ENCODE measurements at places on chromosomes 6 and 20. TPM values are rescaled to one million over a fixed set of nuclear protein-coding genes. Genes with fewer than 3 reads are reported as not detected.
A peak's percentile ranks its signal among the peaks of the same experiment; 100 is the strongest.

DNA sequence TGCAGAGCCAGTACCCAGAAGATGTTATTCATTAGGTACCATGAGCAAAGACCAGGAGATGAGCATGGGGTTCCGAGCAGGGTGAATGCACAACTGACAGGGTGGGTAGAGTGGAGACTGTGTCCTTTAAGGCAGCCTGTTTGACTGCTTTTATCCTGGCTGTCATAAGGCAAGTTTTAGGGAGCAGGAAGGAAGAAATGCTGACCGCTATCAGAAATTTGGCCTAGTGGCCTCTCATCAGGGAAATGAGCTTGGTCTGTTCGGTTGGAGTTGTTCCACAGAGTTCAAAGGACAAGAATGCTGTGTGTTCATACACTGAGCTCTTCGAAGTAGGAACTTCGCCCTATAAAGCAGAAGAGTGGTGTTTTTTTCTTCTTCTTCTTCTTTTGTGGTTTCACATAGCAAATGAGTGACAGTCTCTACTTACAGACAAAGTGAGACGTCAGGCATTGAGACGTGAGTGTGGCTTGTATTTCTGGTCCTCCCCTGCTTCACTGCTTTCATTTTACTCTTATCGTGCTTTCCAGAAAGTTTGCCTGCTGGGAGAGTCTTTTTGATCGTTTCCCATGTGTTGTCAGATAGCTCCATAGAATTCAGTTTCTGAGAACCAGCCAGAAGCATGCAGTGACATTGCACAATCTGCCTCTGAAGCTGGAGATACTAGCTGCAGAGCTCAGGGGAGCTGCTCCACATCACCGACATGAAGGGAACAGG, at the start of gene CASS4:
Gene CASS4 (plus strand): TSS at position 502 of the 714 bp plus-strand sequence. CDS start 199 bp downstream, at position 701.
- DNase-seq, result no peak
- peak within 1 kb of the TSS; percentile 63 for H3K27ac ChIP-seq
- peaks cover 10% of the 10 kb centered on the region for H3K36me3 ChIP-seq
- peaks cover 12% of the 10 kb centered on the region for H3K4me1 ChIP-seq

GRCh38 chr6:44772838-44773237, 385.3 kb downstream of the CDC5L start:
- no peak overlapping the region for H3K27ac ChIP-seq
- no peaks in the 10 kb centered on the region for H3K27me3 ChIP-seq
- no peaks in the 10 kb centered on the region for H3K4me1 ChIP-seq
- no peak for DNase-seq
- H3K4me3 ChIP-seq, result no peak overlapping the region
- H3K36me3 ChIP-seq, result no peaks in the 10 kb centered on the region

DNA sequence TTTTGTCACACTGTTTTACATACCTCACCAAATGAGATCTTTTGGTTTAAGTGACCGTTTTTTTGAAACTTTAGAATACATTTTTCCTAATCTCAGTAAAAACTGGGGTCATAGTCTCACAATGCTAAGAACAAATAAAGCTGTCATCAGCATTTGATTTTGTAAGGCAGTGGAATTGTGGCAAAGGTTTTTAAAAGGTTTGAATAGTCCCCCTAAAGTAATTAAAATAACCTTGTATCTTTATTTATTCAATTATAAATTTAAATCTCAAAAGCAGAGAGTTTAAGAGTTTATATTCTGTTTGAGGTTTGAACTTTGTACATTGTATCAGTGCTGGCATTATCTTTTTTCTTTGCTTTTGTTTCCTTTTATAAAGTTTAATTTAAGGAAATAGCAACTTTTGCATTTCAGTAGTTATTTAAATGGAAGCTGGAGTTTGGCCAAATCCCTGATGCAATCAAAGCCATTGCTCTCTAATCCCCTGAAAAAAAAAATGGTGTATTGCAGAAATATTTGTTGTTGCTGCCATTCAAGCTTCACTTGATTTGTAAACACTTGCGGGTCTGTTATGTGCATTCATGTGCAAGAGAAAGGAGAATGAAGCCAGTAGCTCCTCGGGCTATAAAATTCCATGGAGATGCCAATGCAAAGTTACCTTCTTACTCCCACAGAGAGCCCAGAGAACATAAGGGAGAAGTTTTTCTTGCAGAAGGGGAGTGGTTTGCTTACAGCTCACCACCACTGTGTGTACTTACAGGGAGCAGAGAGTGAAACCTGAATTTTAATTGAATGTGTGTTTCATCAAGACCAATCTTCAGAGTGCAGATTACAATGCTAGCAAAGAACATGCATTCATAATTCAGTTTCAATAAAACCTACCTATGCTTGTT, 391.8 kb downstream of the ARHGAP18 start:
- no peaks in the 10 kb centered on the region for H3K36me3 ChIP-seq
- H3K4me1 ChIP-seq, result no peaks in the 10 kb centered on the region
- H3K27ac ChIP-seq, result no peak overlapping the region
- H3K27me3 ChIP-seq, result no peaks in the 10 kb centered on the region

DNA sequence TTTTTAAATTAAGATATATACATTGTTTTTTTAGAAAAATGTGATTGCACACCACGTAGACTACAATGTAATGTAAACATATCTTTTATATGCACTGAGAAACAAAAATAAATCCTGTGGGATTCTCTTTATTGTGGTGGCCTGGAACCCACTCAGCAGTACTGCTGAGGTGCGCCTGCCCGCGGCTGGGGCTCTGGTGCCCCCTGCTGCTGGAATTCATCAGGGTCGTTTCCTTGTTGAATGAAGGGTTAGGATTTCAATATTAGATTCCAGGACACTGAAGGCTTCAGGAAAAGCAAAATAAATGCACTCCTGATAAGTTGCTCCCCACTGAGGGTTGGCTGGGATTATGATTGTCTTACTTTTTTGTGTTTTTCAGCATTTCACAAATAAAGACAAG, 175.8 kb upstream of the GGTLC1 start:
- H3K36me3 ChIP-seq, result no peaks in the 10 kb centered on the region
- no peaks in the 10 kb centered on the region for H3K4me1 ChIP-seq
- H3K27ac ChIP-seq, result no peak overlapping the region
- H3K4me3 ChIP-seq, result no peak overlapping the region

DNA sequence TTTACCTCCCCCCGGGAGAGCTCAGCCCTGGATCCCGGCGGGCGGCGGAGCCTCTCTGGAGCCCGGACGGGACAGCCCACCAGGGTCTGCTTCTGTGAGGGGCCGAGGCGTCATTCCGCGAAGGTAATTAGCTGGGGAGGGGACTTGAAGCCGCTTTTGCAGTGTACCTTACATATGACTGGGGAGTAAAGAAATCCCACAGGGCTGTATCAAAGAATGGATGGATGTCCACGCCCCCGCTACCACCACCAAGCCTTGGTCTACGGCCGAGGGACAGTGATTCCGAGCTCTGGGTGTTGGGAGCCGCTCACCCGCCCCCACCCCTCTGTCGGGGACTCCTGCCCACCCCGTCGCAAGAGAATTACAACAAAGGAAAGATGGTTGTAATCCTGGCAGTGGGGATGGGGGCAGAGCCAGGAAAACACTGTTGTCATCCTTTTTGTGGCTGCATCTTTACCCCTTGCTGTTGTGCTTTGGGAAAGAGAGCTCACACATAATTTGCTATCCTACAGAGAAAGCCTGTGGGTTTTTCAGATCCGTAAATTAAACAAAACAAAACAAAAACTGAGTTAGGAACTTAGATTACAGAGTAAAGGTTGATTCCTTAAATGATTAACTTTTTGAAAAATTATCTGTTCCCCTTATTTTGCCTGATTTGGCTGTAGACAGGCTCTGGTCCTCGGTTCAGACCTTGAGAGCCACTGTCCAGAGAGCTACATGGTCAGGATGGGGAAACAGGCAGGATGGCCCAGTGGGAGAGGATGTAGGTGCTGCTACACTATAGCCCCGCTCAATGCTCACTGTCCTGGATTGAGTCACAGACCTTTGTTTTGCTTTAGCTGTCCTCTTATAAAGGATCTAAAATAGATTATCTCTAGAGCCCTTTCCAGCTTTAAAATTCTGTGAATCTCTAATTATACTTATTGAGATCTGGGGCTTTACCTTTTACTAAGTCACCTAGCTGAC, 997 bp upstream of the FBXO30 start:
- peak; percentile 47 for DNase-seq
- no peaks in the 10 kb centered on the region for H3K36me3 ChIP-seq
- H3K4me1 ChIP-seq, result peaks cover 19% of the 10 kb centered on the region
- no peaks in the 10 kb centered on the region for H3K27me3 ChIP-seq
- peak overlapping the region; percentile 76 for H3K4me3 ChIP-seq

DNA sequence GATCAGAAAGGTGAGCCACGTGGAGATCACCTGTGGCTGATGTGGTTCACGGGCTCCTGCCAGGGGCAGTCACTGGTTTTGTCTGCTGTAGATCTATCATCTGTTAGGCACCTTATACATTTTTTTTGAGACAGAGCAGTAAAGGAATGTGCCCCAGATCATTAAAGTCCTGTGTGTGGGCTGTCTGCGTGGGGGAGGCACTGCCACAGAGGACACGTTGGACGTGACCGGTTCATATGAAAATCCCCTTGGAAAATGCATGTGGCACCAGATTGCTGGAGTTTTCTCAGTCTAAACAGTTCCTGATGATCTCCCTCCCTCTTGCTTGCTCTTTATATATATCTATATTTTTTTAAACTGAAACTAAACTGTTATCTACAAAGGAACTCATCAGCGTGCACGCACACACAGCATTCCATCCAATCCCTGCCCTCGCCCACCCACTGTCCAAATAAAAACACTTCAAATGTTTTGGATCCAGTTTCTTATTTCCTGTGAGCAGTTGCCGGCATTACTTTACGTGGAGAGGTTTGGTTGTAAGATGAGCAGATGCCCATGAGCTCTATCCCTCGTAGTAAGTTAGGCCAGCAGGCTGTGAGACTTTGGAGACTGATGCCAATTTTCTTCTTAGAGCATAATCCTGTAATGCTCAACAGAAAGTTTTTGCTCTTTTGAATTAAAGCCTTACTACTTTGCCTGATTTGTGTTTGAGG, 161.6 kb upstream of the EXOC2 start:
- H3K4me1 ChIP-seq, result no peaks in the 10 kb centered on the region
- no peak overlapping the region for H3K27ac ChIP-seq
- DNase-seq, result no peak
- no peaks in the 10 kb centered on the region for H3K36me3 ChIP-seq
- no peak overlapping the region for H3K4me3 ChIP-seq
- no peaks in the 10 kb centered on the region for H3K27me3 ChIP-seq

DNA sequence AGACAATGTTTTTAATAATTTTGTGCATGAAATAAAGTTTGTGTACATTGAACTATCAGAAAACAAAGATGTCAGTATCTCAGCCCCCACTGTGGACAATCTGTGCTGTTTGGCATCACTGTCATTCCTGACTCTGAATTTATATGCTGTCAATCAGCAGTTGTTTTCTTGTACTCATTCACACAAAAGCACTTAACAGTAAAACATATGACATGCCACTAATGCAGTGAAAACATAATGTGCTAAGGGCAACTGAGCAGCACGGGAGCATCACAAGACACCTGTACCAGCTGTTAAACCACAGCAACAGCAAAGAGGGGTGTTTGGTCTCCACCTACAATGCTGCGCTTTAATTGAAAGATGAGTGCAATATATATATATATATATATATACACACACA, 647.8 kb upstream of the SLC35B3 start:
- H3K27me3 ChIP-seq, result no peaks in the 10 kb centered on the region
- H3K4me3 ChIP-seq, result no peak overlapping the region
- no peak overlapping the region for H3K27ac ChIP-seq
- H3K36me3 ChIP-seq, result no peaks in the 10 kb centered on the region
- no peak for DNase-seq

DNA sequence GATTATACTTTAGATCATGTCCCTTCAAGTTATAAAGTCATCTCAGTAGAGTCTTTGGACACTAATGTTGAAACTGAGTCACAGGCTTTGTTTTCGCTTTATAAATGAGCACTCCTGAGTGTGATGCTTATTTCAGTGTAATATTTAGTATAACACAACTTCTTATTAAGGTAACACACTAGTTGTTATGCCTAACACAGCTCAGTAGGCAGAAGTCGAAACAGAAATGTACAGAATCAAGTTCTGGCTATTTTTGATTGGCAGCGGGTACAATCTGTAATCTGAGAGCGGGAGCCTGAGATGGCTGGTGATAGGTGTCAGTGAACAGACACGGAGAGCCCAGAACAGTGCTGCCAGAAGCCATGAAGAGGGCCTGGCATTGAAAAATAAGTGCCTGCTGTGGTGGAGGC, 11.4 kb downstream of the HECA start:
- no peaks in the 10 kb centered on the region for H3K36me3 ChIP-seq
- H3K27ac ChIP-seq, result no peak overlapping the region
- H3K27me3 ChIP-seq, result no peaks in the 10 kb centered on the region
- H3K4me3 ChIP-seq, result no peak overlapping the region

- no peak overlapping the region for H3K27ac ChIP-seq
- H3K36me3 ChIP-seq, result no peaks in the 10 kb centered on the region
- no peak for DNase-seq
- H3K27me3 ChIP-seq, result no peaks in the 10 kb centered on the region
- H3K4me1 ChIP-seq, result no peaks in the 10 kb centered on the region
Observed at GRCh38 chr6:123503619-123504018, 133.1 kb downstream of the TRDN start.

DNA sequence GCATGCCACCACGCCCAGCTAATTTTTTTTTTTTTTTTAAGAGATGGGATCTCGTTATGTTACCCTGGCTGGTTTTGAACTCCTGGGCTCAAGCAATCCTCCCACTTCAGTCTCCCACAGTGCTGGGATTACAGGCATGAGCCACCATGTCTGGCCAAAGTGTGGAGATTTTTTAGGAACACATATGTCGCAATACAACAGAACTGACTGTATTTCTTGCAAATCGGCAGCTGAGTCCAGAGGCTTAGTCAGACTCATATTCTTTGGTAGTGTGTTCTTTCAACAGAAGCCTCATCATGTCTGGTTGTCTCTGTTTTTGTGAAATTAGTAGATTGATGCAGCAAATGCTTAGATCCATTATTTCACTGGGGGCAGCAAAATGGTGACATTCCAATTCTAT, 23.9 kb upstream of the CD164 start:
- H3K27ac ChIP-seq, result no peak overlapping the region
- H3K36me3 ChIP-seq, result no peaks in the 10 kb centered on the region
- DNase-seq, result no peak
- no peaks in the 10 kb centered on the region for H3K4me1 ChIP-seq
- H3K4me3 ChIP-seq, result no peak overlapping the region

The COL11A2 gene
- 0.19 TPM for total RNA-seq

The PRSS16 gene
- not detected for total RNA-seq

The CCND3 gene
- 51.9 TPM for total RNA-seq

The CTCFL gene
- not detected for total RNA-seq

The KCNK5 gene
- 5.2 TPM for total RNA-seq

The LHFPL5 gene
- not detected for total RNA-seq

The MCCD1 gene
- total RNA-seq, result not detected

The IP6K3 gene
- 4.8 TPM for total RNA-seq

The MUCL3 gene
- not detected for total RNA-seq

The IL17F gene
- not detected for total RNA-seq

Measured in right lobe of liver (tissue), 6 donors.